ENCODE measurements at places on chromosomes 4 and X. TPM values are rescaled to one million over a fixed set of nuclear protein-coding genes. Genes with fewer than 3 reads are reported as not detected.

- no peak overlapping the region for H3K27ac ChIP-seq
- no peaks in the 10 kb centered on the region for H3K27me3 ChIP-seq
- DNase-seq, result no peak
- H3K4me3 ChIP-seq, result no peak overlapping the region
- H3K4me1 ChIP-seq, result no peaks in the 10 kb centered on the region
Observed at GRCh38 chrX:45046417-45046816, 154.3 kb downstream of the DIPK2B start.

The MAB21L2 gene
- 1.9 TPM for total RNA-seq

DNA sequence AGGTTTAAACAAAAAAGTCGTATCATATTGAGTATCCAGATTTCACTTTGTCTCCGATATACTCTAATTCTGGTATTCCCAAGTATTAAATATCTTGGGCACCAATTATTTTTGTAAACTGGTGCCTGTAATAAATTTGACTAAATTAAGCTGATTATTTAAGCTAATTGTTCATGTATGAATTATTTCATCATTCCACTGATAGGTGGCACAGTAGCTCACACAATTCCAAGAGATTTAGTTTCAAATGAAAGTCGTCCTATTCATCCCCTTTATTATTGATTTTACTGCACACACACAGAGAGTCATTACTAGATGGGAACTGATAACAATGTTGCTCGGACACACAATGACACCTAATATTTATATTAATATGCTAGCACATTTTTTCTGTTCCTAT, 432.4 kb downstream of the DMD start:
- no peak overlapping the region for H3K27ac ChIP-seq
- no peaks in the 10 kb centered on the region for H3K36me3 ChIP-seq
- no peak for DNase-seq
- no peaks in the 10 kb centered on the region for H3K4me1 ChIP-seq

The SHISA3 gene
- not detected for total RNA-seq

- H3K4me1 ChIP-seq, result no peaks in the 10 kb centered on the region
- H3K36me3 ChIP-seq, result no peaks in the 10 kb centered on the region
- no peaks in the 10 kb centered on the region for H3K27me3 ChIP-seq
- no peak for DNase-seq
Observed at GRCh38 chrX:76550016-76550415, 122.5 kb downstream of the MAGEE1 start.
